Activated T-helper 17 cell treated with anti-CD3 and anti-CD28 coated beads, Interleukin-2, amount 50 U/mL, for 72 hours (primary cell): ENCODE measurements at places on chromosomes 4 and X.

DNA sequence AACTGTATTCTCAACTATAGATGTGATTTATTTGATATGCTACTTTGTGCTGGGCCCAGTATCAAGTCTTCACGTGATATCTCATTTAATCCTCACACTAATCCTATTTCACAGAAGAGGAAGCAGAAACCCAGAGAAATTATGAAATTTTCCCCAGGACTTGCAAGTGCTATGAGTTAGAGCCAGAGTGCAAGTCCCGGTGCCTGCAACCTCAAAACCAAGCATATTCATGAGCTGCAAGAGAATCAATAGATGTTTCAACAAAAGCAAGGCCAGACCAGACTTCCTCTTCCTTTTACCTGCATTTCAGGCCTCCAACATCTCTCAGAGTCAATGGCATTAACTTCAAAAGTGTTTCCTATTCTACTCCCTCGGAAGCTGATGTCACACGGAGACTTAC is 92.2 kb upstream of the GATB start:
- no peak for ATAC-seq

GRCh38 chr4:139279760-139280620 is at the start of gene MGARP:
TSS of gene MGARP (minus strand) at chr4:139280225. CDS start at chr4:139280158, 67 bp downstream.
- ATAC-seq = peak; percentile 63

DNA sequence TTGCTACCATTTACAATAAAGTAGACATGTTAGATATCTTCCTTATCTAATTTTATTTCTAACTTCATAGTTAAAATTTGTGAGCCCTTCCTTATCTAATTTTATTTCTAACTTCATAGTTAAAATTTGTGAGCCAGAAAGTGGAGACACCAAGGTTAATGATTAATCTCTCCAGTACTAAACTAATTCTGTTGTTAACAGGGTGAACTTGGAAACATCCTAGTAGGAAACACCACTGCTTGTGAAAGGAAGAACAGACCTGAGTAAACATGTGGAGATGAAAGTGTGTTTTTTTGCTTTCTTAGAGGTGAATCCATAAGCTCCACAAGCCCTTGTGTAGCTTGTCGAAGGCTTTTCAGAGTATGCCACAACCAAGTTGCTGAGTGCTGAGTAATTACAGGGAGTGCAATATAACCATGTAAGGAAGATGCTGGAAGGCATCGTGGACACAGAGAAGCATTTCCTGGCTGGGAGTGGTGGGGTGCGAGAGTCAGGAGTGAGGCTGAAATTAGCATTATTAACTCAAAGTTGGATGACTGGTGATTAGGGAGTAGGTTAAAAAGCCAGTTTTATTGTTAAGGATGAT is 118.6 kb upstream of the NEIL3 start:
- no peak for ATAC-seq

DNA sequence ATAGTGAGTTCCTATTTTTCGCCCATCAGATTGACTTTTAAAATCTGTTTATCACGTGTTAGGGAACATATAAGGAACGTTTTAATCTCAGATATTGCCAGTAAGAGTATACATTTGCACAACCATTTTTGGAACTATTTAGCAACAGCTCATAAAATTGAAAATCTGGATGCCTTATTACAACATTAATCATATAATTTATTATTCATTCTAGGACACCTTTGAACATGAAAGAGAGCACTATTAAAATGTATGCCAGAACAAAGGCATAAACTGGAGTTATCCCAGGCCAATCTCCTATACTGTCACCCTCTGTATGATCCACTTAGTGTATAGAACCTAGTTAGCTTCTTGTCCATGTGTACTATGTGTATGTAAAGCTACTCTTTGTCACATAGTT is 579.0 kb upstream of the MAGEB2 start:
- ATAC-seq = no peak

- ATAC-seq = no peak
These were observed 139.0 kb downstream of the UNC5C start for GRCh38 chr4:95409750-95410149.

DNA sequence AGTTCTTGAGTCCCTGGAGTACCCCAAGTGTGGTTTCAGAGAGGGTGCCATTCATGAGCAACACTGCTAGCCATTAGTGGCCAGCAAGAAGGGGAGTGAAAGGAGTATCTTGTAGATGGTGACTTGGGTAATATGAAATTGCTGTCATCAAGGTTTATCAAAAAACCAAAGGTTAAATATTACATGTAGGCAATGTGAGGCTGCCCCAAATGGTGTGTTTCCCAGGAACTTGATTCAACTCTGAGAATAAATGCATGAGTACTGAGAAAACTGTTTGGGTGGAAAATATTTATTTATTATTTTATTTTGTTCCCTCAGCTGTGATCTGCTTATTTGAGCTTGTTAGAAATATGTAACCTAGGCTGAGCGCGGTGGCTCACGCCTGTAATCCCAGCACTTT is 55.7 kb downstream of the AFF1 start:
- no peak for ATAC-seq

DNA sequence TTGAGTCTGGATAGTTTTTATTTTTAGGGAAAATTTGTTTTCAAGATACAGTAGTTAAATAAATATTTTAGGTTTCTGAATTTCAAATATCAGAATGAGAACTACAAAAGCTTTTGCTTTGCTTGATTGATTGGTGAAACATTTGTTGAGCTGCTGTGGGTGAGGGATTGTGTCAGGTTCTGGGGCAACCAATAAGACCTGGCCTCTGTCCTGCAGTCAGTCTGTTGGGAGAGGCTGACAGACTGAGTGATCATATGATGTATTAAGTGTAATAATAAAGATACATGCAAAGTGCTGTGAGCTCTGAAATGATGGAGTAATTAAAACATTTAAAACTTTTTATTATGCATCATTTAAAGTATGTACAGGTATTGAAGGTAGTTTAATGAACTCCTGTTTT is 9.6 kb downstream of the KDM6A start:
- no peak for ATAC-seq
